ENCODE measurements at places on chromosomes 11 and 22. TPM values are rescaled to one million over a fixed set of nuclear protein-coding genes. Genes with fewer than 3 reads are reported as not detected.

The UPK3A gene
- not detected for total RNA-seq

DNA sequence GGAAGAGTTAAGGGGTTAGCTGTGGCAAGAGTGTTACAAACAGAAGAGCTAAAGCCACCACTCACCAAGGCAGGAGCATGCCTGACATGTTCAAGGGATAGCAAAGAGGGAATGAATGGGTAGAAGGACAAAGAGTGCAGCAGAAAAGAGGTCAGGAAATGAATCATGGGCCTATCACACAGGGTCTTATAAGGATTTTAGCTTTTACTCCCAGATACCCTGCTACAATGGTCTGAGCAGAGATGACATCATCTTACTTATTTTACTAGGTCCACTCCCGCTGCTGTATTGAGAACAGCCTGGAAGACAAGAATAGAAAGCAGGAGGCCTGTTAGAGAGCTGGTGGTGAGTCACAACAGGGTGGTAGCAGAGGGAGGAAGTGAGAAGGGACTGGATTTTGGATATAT lies 9.8 kb downstream of the TRAF6 start:
- no peak overlapping the region for H3K27ac ChIP-seq
- DNase-seq = no peak
- H3K27me3 ChIP-seq = no peaks in the 10 kb centered on the region
- peaks cover 37% of the 10 kb centered on the region for H3K36me3 ChIP-seq
- peaks cover 26% of the 10 kb centered on the region for H3K4me1 ChIP-seq

The ART1 gene
- total RNA-seq = not detected

- no peak overlapping the region for H3K4me3 ChIP-seq
- no peaks in the 10 kb centered on the region for H3K27me3 ChIP-seq
- DNase-seq = no peak
- no peaks in the 10 kb centered on the region for H3K4me1 ChIP-seq
- H3K36me3 ChIP-seq = no peaks in the 10 kb centered on the region
Observed at GRCh38 chr11:133383689-133384088, 148.6 kb downstream of the OPCML start.

- no peak for DNase-seq
- no peak overlapping the region for H3K4me3 ChIP-seq
- no peaks in the 10 kb centered on the region for H3K36me3 ChIP-seq
Observed at GRCh38 chr11:78855116-78855515, 280.5 kb upstream of the NARS2 start.

The LZTR1 gene
- 58.0 TPM for total RNA-seq

GRCh38 chr11:114832532-114833125 lies 154.3 kb downstream of the NXPE2 start:
- H3K27me3 ChIP-seq = no peaks in the 10 kb centered on the region
- no peak overlapping the region for H3K27ac ChIP-seq
- H3K4me3 ChIP-seq = no peak overlapping the region
- no peaks in the 10 kb centered on the region for H3K4me1 ChIP-seq

DNA sequence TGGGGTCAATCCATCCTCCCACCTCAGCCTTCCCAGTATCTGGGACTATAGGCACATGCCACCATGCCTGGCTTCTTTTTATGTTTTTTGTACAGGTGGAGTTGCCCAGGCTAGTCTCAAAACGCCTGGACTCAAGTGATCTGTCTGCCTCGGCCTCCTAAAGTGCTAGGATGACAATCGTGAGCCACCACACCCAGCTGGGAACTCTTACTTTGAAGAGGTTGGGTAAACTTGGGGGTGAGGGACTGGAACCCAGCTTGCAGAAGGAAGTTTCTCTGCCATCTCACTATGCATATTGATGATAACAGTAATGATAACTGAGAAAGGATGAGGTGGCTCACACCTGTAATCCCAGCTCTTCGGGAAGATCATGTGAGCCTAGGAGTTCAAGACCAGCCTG lies 35.9 kb downstream of the ACO2 start:
- no peak overlapping the region for H3K4me3 ChIP-seq
- peak overlapping the region; percentile 47 for H3K27ac ChIP-seq
- no peak for DNase-seq
- H3K27me3 ChIP-seq = no peaks in the 10 kb centered on the region
- H3K4me1 ChIP-seq = no peaks in the 10 kb centered on the region
- peaks cover 22% of the 10 kb centered on the region for H3K36me3 ChIP-seq

DNA sequence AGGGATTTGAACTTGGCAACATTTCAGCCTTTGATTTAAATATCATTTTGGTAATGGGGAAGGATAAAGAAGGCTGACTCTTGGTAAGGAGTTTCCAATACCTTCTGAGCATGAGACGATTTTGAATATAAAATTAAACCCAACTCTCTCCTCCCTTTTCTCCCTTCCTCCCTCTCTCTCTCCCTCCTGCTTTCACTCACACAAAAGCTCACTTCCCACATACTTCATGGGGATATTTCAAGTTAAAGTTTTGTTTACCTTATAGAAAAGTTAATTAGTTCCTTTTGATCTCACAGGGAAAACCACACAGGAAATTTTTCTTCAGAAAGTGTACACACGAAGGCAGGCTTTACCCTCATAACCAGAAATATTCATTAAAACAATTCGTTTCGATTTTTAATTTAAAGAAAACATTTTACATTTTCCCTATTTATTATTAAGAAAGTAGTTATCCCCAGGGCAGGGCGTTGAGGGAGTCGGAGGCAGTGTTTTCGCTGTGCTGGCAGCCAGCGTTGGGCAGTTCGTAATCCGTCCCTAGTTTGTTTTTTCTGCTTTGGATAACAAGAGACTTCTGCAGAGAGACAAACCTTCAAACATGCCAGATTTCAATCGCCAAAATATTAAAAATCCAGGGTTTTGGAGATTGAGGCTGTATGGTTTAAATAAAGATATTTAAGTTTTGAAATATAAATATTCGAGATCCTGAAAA lies 25.3 kb upstream of the ALX4 start:
- no peaks in the 10 kb centered on the region for H3K4me1 ChIP-seq
- H3K4me3 ChIP-seq = no peak overlapping the region
- H3K36me3 ChIP-seq = no peaks in the 10 kb centered on the region
- no peak overlapping the region for H3K27ac ChIP-seq
- peaks cover 58% of the 10 kb centered on the region for H3K27me3 ChIP-seq

DNA sequence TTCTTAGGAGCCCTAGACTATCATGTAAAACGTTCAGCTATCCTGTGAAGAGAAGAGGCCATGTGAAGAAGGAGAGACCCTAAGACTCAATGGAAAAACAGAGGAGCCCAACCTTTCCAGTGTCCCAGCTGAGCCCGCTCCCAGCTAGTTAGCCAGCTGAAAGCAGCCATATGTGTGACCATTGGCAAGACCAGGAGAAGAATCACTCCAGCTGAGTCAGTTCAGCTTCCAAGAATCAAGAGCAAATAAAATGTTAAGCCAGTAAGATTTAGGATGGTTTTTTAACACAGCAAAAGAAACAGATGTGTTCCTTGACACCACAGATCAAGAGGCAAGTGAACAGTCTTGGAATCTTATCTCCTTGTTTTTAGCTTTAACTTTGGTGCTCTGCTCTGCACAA lies 108.0 kb downstream of the CCDC81 start:
- no peak for DNase-seq
- H3K4me1 ChIP-seq = peaks cover 3% of the 10 kb centered on the region
- H3K36me3 ChIP-seq = no peaks in the 10 kb centered on the region
- no peaks in the 10 kb centered on the region for H3K27me3 ChIP-seq
- no peak overlapping the region for H3K4me3 ChIP-seq

DNA sequence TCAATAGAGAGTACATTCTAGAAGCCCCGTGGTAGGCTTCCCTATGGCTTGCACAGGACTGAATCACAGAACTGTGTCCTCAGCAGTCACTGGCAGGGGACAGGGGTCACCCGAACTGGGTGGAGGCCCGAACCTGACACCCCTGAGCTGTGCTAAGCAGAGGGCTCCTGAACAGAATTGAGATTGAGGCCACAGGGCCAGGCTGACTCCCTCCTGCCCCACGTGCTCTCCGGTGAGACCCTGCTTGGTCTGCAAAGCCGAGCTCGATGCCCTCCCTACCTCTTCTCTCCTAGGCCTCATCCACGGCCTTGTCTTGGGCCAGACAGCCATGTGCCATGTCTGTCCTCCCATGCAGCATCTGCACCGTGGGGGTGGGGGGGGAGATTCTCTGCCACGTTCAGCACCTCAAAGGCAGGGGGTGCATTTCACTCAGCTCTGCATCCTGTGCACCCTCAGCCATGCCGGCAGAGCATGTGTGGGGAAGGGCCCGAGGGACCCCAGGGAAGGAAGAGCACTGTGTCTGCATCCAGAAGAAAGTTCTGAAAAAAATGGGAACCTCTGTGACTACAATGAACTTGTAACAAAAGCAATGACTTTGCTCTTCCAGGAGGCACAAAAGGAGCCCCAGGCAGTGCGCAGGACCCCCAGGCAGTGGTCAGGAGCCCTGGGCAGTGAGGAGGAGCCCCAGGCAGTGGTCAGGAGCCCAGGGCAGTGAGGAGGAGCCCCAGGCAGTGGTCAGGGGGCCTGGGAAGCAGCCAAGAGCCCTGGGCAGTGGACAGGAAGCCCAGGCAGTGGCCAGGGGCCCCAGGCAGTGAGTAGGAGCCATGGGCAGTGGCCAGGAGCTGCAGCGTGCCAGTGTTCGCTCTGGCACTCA lies 76.7 kb upstream of the SEPTIN5 start:
- no peaks in the 10 kb centered on the region for H3K36me3 ChIP-seq
- no peaks in the 10 kb centered on the region for H3K27me3 ChIP-seq
- H3K4me1 ChIP-seq = no peaks in the 10 kb centered on the region
- H3K27ac ChIP-seq = no peak overlapping the region
- no peak overlapping the region for H3K4me3 ChIP-seq

GRCh38 chr11:110298301-110298765 lies 1.9 kb upstream of the RDX start:
- H3K4me3 ChIP-seq = no peak overlapping the region
- peaks cover 13% of the 10 kb centered on the region for H3K36me3 ChIP-seq
- H3K4me1 ChIP-seq = peaks cover 31% of the 10 kb centered on the region
- H3K27me3 ChIP-seq = no peaks in the 10 kb centered on the region
- DNase-seq = no peak

The NRXN2 gene
- 0.34 TPM for total RNA-seq

The RABL2B gene
- 23.3 TPM for total RNA-seq

The VWCE gene
- 2.2 TPM for total RNA-seq

DNA sequence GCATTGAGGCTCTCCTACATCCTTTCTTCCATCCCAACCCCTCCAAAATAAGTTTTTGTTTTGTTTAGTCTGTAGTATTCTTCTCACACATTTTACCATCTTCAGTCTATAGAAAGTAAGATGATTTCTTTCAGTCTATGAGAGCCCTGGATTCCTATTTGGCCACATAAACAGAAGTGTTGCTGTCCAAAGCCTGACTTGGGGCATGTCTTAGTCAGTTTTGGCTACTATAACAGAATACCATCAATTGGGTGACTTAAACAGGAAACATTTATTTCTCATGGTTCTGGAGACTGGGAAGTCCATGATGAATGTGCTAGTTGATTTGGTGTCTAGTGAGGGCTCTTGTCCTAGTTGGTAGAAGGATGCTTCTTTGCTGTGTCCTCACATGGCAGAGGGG lies 146.8 kb upstream of the DDI1 start:
- H3K27me3 ChIP-seq = no peaks in the 10 kb centered on the region
- no peak for DNase-seq
- H3K27ac ChIP-seq = no peak overlapping the region
- no peaks in the 10 kb centered on the region for H3K36me3 ChIP-seq
- H3K4me1 ChIP-seq = no peaks in the 10 kb centered on the region

- peaks cover 10% of the 10 kb centered on the region for H3K4me1 ChIP-seq
- H3K27me3 ChIP-seq = peaks cover 8% of the 10 kb centered on the region
- peaks cover under 1% of the 10 kb centered on the region for H3K36me3 ChIP-seq
- H3K4me3 ChIP-seq = no peak overlapping the region
- H3K27ac ChIP-seq = no peak overlapping the region
Observed at GRCh38 chr11:118081241-118081958, 4.5 kb downstream of the TMPRSS4 start.

The DLG2 gene
- total RNA-seq = 1.6 TPM

DNA sequence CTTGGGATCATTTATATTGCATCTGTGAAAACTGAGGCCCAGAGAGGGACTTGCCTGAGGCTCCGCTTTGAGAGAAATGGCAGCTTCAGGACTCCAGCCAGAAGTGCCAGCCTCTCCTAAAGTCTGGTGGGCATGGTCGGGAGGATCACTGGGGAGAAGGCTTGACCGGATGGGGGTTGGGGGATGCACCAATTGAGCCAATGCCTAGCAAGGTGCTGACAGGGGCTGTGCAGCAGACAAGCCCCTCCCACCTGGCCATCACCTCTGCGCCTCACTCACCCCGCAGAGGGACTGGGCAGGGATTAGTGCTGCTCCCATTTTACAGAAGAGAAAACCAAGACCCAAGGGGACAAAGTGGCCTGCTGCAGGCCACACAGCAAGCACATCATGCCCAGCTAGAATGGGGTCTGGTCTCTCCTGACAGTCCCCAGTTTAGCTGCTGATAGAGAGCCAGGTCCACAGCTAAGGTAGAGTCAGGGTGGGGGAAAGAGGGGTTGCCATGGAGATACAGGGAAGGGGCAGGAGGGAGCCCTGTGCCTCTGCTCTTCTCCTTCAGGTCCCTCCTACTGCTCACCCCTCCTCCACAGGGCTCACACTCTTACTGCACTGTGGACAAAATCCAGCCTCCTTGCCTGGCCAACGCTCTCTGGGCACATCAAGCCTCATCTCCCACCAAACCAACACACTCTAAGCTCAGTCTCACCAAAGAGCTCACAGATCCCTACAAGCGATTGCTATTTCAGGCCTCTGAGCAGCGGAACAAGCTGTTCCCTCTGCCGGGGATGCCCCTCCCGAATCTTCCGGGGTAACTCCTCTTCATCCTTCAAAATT lies 29.5 kb downstream of the TEF start:
- H3K4me1 ChIP-seq = peaks cover 35% of the 10 kb centered on the region
- H3K27me3 ChIP-seq = no peaks in the 10 kb centered on the region
- peak overlapping the region; percentile 33 for H3K4me3 ChIP-seq
- H3K36me3 ChIP-seq = peaks cover 10% of the 10 kb centered on the region
- DNase-seq = no peak

The GPHA2 gene
- not detected for total RNA-seq

DNA sequence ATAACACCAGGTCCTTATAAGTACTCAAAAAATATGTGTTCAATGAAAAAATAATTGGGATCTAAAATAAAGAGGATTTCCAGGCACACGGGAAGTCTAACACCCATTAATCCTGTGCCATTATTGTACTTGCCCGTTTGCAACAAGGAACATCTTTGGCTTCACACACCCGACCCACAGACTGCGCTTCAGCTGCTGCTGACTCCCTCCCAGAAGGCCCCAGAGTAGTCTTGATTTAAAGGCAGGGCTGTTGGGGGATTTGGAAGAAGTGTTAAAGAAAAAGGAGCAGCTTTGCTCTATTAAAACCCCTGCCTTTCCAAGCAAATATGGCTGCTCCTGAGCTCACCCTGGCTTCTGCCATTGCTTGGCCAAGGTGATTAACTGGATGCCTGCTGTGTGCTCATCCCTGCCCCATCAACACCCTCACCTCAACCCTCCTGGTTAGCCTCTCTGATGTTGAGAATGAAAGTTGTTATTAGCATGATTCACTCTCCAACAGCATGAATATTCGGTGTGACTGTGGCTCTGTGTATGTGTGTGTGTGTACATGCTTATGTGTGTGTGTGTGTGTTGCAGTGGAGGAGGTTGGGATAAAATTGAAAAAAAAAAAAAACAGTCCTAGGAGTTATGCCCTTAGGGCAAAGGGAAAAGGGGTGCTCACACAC lies 76.1 kb downstream of the KIRREL3 start:
- H3K4me1 ChIP-seq = no peaks in the 10 kb centered on the region
- no peaks in the 10 kb centered on the region for H3K27me3 ChIP-seq
- H3K27ac ChIP-seq = no peak overlapping the region
- DNase-seq = no peak
- no peaks in the 10 kb centered on the region for H3K36me3 ChIP-seq
- H3K4me3 ChIP-seq = no peak overlapping the region

- no peak for DNase-seq
- no peaks in the 10 kb centered on the region for H3K36me3 ChIP-seq
- no peaks in the 10 kb centered on the region for H3K27me3 ChIP-seq
- no peak overlapping the region for H3K27ac ChIP-seq
Observed at GRCh38 chr11:26106726-26107125, 225.2 kb upstream of the ANO3 start.

The CCDC157 gene
- 5.0 TPM for total RNA-seq
